ENCODE measurements at places on chromosomes 3 and 15.

DNA sequence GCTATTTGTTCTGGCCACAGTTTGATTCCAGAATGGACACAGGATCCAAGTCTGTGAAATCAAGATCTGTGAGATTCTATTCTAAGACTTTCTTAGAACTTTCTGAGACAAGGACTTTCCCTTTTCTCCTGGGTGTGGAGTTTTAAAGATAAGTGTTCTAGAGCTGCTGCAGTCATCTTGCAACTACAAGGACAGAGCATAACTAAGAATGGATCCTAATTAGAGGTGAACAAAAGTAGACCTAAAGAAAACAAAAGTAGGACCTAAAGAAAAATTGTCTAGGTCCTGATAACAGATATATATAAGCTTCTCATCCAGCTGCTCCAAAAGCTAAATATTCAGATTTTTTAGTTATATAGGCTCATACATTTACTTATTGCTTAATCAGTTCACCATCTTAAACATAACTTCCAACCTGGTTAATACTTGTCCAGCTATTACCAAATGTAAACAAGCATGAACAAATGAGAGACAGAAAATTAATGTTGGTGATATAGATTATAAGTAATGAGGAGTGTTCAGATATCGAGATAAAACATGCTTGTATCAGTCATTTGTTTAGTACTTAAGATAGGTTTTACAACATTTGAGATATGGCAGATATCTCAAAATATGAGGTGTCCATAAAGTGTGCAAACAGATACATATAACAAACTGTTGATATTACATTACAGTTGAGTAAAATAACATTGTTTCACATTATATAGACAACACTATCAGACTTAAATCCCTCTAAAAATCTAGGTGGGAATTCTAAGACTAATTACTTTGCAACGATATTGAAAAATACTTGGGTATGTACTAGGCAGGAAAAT, 75.1 kb downstream of the CD200 start:
- no peak for DNase-seq

- DNase-seq, result no peak
Measured at GRCh38 chr3:1207904-1208303, 115.1 kb downstream of the CNTN6 start.

DNA sequence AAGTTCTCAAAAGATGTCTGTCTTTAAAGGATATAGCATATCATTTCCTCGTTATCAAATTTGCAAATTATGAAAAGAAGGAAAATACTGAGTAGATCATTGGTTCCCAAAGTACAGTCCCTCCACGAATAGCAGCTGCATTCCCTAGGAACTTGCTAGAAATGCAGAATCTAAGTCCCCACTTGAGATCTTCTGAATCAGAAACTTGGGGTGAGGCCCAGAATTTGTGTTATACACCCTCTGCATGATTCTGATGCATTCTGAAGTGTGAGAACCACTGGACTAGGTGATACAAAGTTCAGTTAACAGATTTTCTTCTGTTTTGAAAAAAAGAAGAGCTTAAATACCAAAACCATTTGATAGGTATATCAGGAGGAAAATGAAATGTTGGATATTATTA, 77.1 kb downstream of the SLC25A26 start:
- DNase-seq, result no peak

DNA sequence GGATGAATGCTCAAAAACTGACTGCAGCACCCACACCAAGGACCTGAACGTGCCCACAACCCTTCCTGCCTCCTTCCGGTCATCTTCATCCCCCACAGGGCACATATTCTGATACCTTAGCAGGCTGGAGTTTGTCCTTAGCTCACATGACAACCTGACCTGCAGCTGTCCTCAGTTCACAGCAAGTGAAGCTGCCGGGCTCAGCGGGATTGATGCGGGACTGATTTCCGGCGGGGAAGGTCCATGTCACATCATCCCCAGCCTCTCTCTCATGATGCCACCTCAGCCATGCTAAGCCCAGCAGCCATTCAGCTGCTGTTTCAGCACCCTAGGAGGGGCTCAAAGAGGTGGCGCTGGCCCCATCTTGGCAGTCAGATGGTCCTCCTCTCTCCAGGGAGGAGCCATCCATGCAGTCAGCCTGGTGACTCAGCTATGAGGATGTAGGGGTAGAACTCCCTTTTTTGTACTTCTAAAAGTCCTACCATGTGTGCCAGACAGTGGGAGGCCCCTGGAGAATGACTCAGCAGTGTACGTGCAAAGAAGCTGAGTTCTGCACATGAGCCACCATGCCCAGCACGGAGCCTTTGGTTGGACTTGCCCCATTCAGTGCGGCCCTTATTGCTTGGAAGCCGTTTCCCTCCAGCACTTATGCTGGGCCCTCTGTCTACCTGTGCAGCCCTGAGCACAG, 9.5 kb downstream of the CA12 start:
- no peak for DNase-seq

DNA sequence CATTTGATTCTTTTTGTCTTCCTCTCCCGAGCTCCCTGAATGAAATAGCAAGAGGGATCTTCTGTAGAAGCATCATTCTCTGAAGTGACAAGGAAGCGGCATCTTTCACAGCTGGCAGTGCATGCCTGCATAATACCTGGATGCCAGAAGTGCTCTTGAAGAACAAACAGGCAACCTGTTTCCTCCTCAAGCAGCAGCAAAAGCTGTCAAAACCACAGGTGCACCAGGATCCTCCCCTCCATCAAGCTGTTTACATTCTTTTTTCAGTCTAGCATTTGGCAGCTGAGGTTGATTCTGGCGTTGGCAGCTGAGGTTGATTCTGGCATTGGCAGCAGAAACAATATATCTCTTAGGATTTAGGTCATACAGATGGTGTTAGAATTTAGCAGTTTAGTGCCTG, 979.0 kb downstream of the TUSC7 start:
- peak; percentile 4 for DNase-seq
